ENCODE measurements at places on chromosomes 3 and 15. TPM values are rescaled to one million over a fixed set of nuclear protein-coding genes. Genes with fewer than 3 reads are reported as not detected.

GRCh38 chr3:25469558-25469957 is 41.5 kb downstream of the RARB start:
- no peak for DNase-seq

DNA sequence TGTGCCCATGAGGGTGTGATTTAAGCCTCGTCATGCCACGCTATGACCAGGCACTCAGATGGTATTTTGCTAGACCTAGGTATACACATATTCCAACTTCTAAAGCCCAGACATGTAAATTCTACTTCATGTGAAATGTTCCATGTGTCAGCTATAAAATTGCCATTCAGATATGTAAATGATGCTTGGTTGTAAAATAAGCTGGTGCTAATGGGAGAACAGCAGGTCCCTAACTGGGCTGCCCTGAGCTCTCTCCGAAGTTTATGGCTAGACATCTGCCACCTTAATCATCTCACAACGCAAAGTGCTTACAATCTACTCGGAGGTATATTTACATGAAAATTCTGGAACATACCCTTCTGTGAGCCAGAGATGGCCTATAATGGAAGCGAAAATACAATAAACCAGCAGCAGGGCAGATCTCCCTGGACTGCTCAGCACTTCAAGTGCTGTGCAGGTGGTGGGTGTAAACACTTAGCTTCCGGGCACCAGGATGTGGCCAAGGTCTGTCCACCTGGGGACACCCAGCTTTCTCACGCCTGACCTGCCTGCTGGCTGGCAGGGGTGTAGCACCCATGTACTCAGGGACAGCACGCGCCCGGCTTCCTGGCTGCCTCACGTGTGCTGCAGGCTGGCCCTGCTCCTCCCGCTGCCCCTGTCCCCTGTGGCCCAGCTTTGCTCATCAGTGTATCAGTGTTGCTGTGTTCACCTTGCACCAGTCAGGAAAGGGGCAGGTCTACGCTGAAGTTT is 82.0 kb downstream of the CHDH start:
- DNase-seq: no peak

- no peak for DNase-seq
Measured at GRCh38 chr15:85792912-85793590, 1.7 kb downstream of the KLHL25 start.

DNA sequence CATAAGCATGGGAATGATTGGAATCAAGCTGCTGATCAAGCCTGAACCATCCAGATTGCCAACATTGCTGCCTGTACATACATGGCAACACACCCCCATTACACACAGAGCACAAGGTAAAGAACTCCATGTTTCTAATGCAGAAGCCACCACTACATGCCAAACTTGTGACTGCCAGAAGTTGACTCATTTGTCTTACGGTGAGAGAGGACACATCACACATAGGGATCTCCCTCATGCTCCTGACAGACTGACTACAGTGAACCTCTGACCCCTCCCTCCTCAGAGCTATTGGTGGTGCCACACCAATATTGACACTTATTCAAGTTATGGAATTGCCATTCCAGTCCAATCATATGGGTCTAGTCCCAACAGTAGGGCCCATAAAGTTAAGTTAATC is 42.3 kb downstream of the EFHB start:
- no peak for DNase-seq

- peak; percentile 80 for DNase-seq
Measured at GRCh38 chr3:36944012-36944640, 728 bp downstream of the TRANK1 start.

DNA sequence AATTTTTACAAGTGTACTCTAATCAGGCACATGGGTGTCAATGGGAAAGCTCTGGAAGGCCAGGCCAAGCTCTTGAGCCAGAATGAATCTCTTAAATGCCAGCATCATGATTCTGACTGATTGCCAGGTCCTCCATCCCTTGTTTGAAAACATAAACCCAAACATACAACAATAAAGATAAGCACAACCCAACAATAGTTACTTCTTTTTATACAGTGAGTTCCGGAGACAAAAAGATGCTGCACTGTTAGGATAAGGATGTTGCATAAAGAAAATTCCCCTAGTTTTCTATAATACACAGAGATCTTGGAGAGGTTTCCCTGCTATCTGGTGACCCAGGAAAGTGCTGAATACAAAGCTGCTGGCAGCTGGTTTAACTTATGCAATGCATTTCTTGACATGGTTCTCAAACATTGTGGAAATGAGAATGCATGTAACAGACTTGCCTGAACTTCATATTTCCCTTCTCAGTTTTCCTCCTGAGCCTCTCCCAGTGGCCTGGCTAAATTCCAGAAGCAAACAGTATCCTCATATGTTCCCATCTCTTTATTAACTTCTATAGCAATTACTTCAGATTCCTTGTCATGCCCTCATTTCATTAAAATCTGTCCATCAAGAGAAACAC is 180.1 kb upstream of the PRICKLE2 start:
- DNase-seq: no peak

DNA sequence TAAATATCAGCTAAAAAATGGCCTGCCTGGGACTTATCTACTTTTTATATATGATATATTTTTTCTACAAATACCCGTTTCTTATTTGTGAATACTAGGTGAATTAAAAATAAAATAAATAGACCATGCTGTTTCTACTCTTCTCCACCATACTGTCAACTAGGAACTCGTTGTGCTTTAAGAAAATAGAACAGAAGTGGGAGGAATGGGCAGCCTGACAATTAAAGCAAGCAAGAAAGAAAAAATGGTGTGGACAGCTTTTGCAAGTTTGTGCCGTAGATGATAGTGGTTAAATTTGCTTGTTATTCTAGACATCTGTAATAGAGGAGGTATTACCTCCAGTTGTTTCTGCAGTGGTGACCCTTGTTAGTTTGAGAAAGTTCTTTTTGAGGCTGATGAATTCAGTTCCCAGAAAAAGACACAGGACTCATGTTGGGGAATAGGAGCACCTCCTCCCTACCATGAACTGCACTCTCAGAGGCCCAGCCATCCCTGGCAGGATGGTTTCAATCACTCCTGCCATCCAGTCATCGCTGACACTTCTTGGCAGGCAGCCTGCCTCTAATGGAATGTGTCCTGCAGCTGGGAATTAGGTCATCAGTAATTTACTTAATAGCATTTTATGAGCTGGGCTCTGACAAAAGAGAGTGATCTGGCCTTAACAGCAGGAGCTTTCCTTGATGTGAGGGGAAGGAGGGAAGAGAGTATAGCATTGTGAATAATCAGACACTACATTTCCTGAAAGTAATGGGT is 105.0 kb upstream of the GAP43 start:
- DNase-seq: no peak

- DNase-seq: no peak
Measured at GRCh38 chr3:25084016-25084415, 344.0 kb upstream of the RARB start.

DNA sequence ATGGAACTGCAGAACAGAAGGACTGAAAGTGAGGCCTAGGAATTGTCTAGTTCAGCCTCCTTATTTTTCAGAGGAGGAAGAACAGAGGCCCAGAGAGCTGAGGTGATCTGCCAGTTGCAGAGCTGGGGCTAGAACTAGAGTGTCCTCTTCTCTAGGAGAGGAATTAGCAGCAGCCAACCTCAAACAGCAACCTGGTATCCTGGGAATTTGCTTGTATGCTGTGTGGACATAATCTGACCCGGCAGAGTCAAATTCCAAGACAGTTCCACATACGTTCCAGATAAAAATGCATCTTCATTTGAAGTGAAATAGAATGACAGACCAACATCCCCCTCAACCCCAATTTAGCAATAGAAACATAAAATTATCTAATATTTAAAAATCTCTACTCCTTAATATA is 13.5 kb upstream of the TSC22D2 start:
- no peak for DNase-seq

DNA sequence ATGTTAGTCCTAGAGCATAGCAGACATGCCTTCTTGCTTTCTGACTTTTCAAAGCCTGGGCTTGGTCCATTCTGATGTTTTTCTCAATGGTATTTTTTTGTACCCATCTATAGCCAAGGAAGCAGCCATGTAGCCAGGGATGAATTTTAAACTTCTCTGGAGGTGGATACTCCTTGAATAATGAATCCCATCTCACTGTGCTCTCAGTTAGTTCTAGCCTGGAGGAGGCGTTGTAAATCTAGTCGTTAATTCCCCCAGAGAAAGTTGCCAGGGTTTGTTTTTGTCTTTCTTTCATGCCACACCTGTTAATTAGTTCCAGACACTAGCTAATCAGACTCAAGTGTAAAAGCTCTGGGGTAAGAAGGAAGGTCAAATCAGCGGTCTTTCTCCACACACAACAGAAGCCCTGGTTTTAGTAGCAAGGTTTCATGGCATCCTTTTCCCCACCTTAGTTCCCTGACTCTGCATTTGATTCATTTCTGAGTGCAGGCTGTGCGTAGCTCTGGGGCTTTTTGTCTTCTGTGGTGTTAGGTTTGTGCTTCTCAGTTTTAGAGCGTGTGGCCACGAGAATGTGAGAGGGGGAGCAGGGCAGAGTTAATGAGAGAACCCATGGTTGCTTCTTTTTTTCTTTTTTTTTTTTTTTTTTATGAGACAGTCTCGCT is 19.7 kb downstream of the PTPRG start:
- no peak for DNase-seq

GRCh38 chr3:73924048-73924447 is 299.3 kb upstream of the PDZRN3 start:
- DNase-seq: no peak

DNA sequence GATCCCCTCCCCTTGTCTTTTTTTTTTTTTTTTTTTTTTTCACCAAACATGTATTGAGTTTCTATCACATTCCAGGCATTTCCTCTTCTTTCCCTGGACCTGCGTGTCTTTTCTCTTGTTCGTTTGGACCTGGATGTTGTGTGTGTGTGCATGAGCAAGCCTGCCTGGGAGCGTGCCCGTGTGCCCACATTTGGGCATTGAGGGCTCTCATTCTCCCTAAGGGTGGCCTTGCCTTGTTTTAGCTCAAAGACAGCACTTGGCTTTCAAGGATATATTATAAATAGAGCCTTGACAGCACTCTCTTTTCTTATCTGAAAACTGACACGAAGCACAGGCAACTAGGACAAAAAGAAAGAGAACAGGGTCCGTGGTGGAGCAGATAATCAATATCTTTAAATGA is 39.0 kb upstream of the SLC25A26 start:
- DNase-seq: no peak

GRCh38 chr3:34957677-34958076 is 681.6 kb upstream of the ARPP21 start:
- no peak for DNase-seq

DNA sequence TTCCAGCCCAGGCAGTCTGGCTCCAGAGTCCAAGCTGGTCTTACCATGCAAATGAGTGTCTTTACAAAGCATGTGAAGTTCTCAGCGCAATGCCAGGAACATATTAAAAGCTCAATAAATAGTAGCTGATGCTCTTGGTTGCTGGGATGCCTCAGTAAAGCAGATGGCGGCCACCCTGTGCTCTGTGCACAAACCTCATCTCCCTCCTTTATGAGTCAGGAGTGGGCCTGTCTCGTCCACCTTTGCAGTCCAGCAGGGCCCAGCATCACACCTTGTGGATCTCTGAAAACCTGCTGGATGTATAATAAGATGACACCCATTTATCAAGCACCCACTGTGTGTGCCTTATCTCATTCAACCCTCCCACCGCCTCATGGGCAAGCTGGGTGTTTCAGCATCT is 42.7 kb downstream of the FAM174B start:
- peak; percentile 27 for DNase-seq

- no peak for DNase-seq
Measured at GRCh38 chr15:32119286-32119685, 89.0 kb downstream of the CHRNA7 start.

DNA sequence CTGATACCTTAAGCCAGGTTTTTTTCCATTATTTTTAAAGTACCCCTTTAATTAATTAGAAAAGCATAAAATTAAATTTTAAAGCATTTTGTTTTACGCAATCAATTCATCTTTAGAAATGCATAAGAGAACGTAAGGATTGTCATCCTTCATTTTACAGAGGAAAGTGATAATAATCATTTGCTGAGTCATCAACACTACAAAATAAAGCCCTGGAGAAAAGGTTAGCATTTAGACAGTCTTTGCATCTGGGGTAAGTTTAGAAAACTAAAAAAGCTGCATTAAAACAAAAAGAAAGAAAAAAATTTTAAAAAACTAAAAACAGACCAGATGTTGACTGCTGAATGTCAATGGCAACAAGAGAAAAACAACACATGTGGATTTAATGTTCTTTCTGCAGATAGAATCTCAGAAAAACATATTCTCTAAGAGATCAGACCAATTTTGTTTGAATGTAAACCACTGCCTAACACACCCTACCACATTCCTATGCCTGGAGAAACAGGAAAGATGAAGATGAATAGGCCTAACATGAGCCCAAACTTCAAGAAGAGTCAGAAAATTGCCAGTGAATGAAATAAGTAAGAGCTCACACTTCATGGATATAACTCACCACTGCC is 59.9 kb downstream of the SUCNR1 start:
- no peak for DNase-seq

DNA sequence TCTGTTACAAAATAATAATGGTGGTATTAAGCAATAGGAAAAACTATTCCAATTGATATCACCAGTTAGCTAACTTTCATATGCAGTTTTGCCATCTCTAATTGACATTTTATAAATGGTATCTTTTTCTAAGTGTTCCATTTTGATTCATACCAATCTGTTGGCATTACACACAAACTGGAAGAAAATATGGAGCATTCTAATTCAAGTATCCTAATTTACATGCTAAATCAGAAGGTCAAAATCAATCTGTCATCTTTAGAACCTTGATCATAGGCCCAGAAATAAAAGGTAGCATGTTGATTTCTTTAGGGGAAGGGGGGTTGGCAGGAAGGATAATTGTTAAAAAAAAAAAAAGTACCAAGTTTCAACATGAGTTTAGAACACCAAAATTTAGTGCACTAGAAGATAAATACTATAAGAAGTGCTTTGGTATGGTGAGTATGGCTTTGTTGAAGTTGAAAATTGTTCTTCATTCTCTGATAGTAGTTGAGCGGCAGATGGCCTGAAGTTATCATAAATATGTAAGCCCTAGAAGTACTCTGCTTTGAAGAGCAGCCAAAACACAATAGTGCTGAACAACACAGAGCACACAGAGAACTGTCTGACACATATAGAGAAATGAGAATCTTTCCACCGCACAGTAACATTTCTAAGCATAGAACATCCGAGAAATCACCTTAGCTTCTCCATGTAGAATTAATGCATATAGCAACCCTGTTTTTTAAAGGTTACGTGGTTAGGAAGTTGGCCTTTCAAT is 130.1 kb downstream of the TAFA4 start:
- DNase-seq: no peak

GRCh38 chr3:54028372-54028771 is 94.0 kb upstream of the CACNA2D3 start:
- no peak for DNase-seq

DNA sequence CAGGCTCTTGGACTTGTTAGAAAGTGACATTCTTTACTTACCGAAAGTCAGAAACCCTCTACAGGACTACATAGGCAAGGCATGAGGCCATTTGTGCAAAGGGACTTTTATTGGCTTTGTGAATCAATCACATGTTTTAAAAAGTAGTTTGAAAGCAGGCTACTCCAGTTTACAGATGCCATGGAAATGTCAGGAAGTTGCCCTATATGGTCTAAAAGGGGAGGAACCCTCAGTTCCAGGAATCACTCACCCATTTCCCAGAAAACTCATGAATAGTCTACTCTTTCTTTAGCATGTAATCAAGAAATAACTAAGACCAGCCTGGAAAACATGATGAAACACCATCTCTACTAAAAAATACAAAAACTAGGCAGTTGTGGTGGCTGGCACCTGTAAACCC is 51.0 kb upstream of the MKRN3 start:
- no peak for DNase-seq

ATP2B2 gene
- total RNA-seq: 0.83 TPM

POMGNT2 gene
- 17.0 TPM for total RNA-seq

CDC25A gene
- total RNA-seq: 0.27 TPM

GOLGA6A gene
- not detected for total RNA-seq

SAXO2 gene
- 0.55 TPM for total RNA-seq

SLC24A5 gene
- total RNA-seq: not detected

RAB6B gene
- 5.8 TPM for total RNA-seq

GRK7 gene
- not detected for total RNA-seq

ST8SIA2 gene
- 0.71 TPM for total RNA-seq

Data from sigmoid colon (tissue), 7 donors.